ENCODE measurements at places on chromosomes 7 and 10. TPM values are rescaled to one million over a fixed set of nuclear protein-coding genes. Genes with fewer than 3 reads are reported as not detected.

Gene RBP3
- not detected for total RNA-seq

Gene ATOH7
- total RNA-seq = not detected

Gene CCDC172
- not detected for total RNA-seq

Gene NEUROD6
- total RNA-seq = not detected

Gene NRG3
- total RNA-seq = not detected

Gene SCIN
- total RNA-seq = 0.39 TPM

Gene ARL4A
- 16.2 TPM for total RNA-seq

Gene CFAP70
- total RNA-seq = 0.40 TPM

Gene BBIP1
- total RNA-seq = 20.7 TPM

Gene PTF1A
- not detected for total RNA-seq

Gene NOS3
- 13.8 TPM for total RNA-seq

Gene CYP3A7
- total RNA-seq = not detected

Gene GPR26
- not detected for total RNA-seq

Gene FEZF1
- not detected for total RNA-seq

Gene KEL
- total RNA-seq = 1.1 TPM

Gene NACAD
- 0.05 TPM for total RNA-seq

Gene SPDYE16
- total RNA-seq = 0.18 TPM

Gene CPA4
- total RNA-seq = not detected

Gene AKR1C3
- 4.4 TPM for total RNA-seq

Gene TFEC
- total RNA-seq = 0.73 TPM
